SIG-M5 (cell line): ENCODE measurements at places on chromosomes 11 and 22.

GRCh38 chr11:119108146-119108856, 1.2 kb downstream of the C2CD2L start:
- DNase-seq, result no peak

- DNase-seq, result no peak
These were observed 25.8 kb downstream of the TSKU start for GRCh38 chr11:76808996-76809395.

GRCh38 chr11:124670732-124671131, 2.8 kb downstream of the SIAE start:
- peak; percentile 59 for DNase-seq

- no peak for DNase-seq
These were observed 9.3 kb downstream of the TSSC4 start for GRCh38 chr11:2409611-2410468.

DNA sequence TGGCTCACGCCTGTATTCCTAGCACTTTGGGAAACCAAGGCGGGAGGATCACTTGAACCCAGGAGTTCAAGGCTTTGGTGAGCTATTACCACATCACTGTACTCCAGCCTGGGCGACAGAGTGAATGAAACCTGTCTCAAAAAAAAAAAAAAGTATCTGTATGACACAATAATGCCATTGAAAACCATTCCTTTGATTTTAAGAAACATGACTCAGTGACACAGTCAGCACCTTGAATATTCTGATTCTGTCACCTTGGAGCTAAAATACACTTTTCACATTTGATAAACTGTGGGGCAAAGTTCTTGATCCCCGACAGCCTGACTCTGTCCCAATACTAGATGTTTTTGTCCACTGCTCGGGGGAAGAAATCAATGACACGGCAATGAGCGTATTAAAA, 16.7 kb upstream of the ELFN2 start:
- no peak for DNase-seq

DNA sequence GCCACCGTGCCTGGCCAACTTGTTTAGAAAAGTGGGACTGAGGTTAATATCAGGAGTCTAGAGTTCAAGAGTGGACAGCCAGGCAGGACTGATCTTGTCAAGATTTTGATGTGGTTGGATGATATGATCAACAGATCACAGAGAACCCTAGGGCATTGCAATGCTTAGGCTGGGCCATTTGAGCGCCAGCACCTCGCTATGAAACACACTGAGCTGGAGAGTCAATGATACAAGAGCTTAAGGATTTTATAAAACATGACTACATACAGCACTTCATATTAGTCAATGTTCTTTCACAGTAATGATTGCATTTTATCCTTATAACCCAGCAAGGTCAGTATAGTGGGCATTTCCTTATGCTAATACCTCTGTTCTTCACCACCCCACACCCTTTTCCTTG, 15.4 kb upstream of the PEX26 start:
- no peak for DNase-seq

DNA sequence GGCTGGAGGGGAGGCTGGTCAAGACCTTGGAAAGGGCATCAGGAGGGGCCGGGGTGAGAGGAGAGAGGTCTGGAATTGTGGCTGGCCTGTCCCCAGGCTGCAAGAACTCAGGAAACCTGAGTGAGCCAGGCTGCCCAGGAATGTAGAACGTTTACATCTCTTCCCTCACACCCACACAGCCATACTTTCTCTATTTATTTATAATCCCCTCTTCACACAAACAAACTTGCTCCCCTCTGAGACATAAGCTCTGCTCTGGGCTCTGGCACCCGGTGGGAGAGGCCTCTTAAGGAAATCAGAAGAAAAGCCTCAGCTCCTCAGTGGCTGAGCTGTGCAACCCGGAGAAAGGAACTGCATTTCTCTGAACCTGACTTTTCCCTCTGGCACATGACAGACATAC, 5.5 kb downstream of the CHRDL2 start:
- no peak for DNase-seq

DNA sequence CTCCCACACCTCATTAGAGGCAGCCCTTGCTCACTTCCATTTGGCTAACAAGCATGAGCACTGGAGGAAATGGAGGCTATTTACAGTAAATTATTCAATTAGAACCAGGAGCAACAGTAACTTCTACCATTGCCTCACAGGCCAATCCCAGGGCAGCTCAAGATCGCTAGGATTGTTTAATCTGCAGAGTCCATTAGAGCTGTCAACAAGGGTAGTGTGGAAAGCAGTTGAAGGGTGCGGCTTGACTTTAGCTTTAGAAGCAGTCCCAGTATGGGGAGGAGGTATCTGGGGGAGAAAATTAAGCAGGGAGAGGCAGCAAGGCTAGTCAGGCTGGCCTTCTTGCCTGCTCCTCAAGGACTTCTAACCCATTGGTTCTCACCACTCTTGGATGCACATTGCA, 38.3 kb upstream of the CYP2R1 start:
- DNase-seq, result no peak

DNA sequence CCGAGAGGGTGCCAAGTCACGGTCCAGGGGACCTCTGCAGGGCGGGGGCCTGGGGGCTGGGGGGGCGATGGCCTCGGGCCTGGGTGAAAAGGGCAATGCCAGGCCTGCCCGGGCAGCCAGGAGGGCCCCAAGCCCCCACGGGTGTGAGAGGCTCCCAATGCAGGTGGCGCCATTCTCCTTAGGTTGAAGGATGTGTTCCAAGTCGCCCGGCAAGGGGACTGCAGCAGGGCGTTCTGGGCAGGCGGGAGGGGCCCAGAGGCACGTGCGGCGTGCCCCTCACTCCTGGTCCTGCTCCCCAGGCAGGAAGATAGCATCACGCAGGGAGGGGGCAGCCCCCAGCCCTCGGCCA, 730 bp upstream of the TNNI2 start:
- DNase-seq, result no peak

DNA sequence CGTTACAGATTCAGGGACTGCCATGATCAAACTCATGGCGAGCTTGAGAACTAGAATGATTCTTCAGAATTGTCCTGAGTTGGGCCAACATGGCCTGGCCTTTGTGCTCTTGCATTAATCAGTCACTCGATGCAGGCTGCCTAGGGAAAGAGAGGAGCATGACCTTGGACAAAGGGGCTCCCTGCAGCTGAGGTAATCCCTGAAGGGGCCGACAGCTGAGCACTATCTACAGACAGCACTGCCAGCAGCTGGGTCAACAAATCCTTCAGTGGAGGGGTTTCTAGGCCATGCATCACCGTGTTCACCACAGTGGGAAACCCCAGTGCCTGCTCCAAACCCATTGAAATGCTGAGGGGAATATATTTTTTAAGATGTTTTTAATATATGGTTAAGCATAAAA, 159.5 kb upstream of the POU2AF2 start:
- DNase-seq, result no peak

DNA sequence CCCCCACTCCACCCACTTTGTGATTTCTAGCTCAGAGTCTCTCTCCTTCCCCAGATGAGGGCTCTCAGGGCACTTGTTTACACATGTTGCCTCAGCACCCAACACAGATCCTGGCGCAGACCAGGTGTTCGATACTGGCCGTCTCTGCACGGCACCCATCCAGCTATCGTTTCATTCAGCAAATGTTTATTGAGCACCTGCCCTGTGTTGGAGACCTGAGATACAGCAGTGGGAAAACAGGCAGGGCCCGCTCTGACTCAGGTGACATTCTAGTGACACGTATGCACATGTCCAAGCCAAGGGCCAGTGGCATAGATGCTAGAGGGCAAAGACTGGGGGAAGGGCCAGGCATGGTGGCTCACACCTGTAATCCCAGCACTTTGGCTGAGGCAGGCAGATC, 71.9 kb downstream of the NFAM1 start:
- DNase-seq, result no peak

- no peak for DNase-seq
These were observed 86.3 kb upstream of the PHOX2A start for GRCh38 chr11:72330131-72330727.

DNA sequence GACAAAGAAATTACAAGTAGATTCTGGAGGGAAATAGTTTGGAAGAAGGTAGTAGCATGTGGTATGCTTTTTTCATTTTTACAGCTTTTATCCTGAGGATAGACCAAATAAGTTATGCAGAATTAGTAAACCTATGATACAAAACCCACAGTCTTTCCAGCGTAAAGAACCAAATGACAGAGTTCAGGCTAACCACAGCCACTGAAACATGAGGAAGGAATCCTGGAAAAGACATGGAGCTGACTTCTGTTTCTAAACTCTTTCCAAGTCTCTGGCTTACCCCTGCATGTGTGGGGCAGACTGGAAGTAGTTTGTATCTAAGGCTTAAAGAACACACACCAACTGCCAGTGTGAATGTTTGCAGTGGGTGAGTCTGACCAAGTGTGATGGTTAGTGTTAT, 258.4 kb upstream of the TENM4 start:
- DNase-seq, result no peak

DNA sequence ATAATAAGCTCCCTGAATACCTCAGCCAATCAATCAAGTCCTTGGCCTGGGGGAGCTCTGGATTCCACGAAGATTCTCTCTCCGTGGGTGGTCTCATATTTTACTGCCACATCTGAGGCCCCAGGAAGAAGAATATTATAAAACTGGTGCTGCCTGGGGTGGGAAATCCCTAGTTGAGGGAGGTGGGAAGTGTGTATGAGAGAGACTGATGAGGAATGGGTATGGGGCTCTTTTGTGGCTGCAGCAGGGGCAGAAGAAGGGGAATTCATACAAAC, 71.5 kb downstream of the SYN3 start:
- DNase-seq, result no peak

DNA sequence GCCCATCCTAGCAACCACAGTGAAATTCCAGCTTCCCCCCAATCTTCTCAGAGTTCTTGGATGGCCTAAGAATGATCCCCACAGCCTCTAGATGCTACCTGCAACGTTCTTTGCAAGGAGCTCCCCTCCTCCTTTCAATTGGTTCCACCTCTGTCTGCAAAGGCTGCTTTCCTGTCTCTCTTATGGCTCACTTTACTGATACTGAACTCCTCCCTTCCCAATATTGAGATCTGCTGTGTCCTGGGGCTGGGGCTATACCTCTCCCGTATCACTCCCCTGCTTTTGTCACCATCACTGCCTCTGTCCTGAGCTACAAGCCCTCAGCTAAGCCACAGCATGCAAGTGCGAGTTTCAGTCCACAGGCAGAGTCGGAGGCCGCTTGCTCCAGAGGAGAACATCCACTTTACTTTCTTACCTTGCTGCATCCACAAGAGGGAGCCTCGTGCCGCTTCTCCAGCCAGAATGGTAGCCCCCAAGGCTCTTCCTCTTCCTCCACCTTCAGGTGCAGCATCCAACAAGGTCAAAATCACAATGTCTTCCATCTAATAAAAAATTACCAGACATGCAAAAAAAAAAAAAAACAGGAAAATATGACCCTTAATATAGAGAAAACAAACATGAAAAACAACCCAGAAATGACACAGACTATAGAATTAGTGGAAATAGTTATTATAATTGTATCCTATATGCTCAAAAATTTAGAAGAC, 48.6 kb upstream of the TMEM45B start:
- no peak for DNase-seq

GRCh38 chr11:122672892-122673291, 17.4 kb downstream of the UBASH3B start:
- DNase-seq, result no peak

GRCh38 chr11:78022397-78023396, at the start of gene KCTD14:
KCTD14 (minus strand) TSS chr11:78023276; CDS start chr11:78023249, 27 bp downstream.
- no peak for DNase-seq

- no peak for DNase-seq
These were observed 845.4 kb downstream of the OPCML start for GRCh38 chr11:132686886-132687285.

GRCh38 chr11:111795334-111795985, 29.3 kb upstream of the PPP2R1B start:
- no peak for DNase-seq

DNA sequence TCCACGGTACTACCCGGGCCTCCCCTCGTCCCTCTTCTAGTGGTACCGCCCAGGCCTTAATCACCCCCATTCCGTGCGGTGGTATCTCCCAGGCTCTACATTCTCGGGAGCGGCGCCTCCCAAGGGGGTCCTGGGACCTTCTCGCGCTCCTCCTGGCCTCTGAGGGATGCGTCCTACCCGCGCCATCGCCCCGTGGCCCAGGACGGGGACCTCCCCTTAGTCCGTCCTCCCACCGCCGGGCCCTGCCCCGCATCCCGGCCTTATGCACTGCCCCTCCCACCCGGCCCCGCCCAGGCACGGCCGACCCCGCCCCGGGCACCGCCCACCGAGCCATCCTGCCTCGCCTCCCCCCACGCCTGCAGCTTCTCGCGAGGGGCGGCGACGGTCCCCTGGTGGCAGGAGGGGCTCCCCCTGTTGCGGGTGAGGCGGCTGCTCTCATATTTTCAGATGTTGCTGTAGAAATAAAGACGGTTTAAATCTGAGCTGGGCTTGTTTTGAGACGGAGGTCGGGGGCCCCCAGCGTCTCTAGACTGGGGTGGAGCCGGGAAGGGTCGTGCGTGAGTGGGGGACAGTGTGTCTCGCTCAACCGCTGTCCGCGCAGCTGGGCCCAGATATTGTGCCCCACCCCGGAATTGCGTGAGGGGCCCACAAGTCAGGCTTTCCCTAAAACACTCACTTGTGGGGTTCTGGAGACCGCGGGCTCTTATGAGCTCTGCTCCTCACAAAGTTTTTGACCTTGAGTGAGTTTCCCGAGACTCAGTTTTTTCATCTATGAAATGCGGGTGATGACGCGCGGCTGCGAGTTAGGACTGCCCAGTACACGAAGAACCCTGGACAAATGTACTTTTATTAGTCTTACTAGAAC, 828 bp upstream of the RAB1B start:
- DNase-seq, result no peak

DNA sequence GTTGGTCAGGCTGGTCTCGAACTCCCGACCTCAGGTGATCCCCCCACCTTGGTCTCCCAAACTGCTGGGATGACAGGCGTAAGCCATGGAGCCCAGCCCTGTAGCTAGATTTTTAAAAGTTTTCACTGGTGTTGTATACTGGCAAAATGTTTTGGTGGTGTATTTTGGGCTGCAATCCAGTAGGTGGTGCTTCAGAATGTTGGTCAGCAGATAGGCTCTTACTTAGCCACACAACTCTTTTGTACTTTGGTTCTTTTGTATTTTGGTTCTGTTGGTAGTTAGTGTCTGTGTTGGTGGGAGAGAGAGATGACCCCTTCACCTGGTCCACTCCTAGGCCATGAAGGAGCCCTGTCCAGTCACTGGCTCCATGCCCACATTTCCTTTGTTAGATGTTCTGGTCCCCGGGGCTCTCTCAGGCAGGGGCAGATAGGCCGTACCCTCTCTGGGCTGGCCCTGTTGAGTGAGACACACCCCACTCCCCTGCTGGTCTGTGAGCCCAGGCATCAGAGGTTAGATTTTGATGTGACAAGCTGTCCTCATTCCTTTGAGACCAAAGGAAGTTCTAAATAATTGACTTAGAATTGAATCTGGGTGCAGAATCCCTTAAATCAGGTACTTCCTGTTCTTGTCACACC, 123.8 kb downstream of the DDX10 start:
- DNase-seq, result no peak
